ENCODE measurements at places on chromosomes 12 and 14. TPM values are rescaled to one million over a fixed set of nuclear protein-coding genes. Genes with fewer than 3 reads are reported as not detected.

GRCh38 chr12:49086116-49086515 lies 8.5 kb downstream of the DHH start:
- peaks cover 33% of the 10 kb centered on the region for H3K4me1 ChIP-seq
- peaks cover 28% of the 10 kb centered on the region for H3K27me3 ChIP-seq
- H3K27ac ChIP-seq = peak overlapping the region; percentile 44
- DNase-seq = no peak

- no peaks in the 10 kb centered on the region for H3K27me3 ChIP-seq
- no peaks in the 10 kb centered on the region for H3K4me1 ChIP-seq
- H3K27ac ChIP-seq = no peak overlapping the region
- H3K36me3 ChIP-seq = peaks cover 67% of the 10 kb centered on the region
- no peak overlapping the region for H3K4me3 ChIP-seq
- no peak for DNase-seq
Measured at GRCh38 chr12:109982210-109982609, 14.0 kb downstream of the GIT2 start.

- no peak overlapping the region for H3K4me3 ChIP-seq
- no peaks in the 10 kb centered on the region for H3K4me1 ChIP-seq
- no peak for DNase-seq
- no peaks in the 10 kb centered on the region for H3K36me3 ChIP-seq
Measured at GRCh38 chr12:69345742-69346141, 2.4 kb upstream of the LYZ start.

- no peak overlapping the region for H3K27ac ChIP-seq
- DNase-seq = no peak
- no peaks in the 10 kb centered on the region for H3K27me3 ChIP-seq
- peaks cover 4% of the 10 kb centered on the region for H3K4me1 ChIP-seq
- no peaks in the 10 kb centered on the region for H3K36me3 ChIP-seq
- no peak overlapping the region for H3K4me3 ChIP-seq
Measured at GRCh38 chr14:72855913-72856312, 38.0 kb downstream of the DPF3 start.

GRCh38 chr14:79734656-79735055 lies 476.6 kb downstream of the DIO2 start:
- H3K27me3 ChIP-seq = no peaks in the 10 kb centered on the region
- peaks cover 2% of the 10 kb centered on the region for H3K4me1 ChIP-seq
- no peak for DNase-seq
- no peak overlapping the region for H3K27ac ChIP-seq

DNA sequence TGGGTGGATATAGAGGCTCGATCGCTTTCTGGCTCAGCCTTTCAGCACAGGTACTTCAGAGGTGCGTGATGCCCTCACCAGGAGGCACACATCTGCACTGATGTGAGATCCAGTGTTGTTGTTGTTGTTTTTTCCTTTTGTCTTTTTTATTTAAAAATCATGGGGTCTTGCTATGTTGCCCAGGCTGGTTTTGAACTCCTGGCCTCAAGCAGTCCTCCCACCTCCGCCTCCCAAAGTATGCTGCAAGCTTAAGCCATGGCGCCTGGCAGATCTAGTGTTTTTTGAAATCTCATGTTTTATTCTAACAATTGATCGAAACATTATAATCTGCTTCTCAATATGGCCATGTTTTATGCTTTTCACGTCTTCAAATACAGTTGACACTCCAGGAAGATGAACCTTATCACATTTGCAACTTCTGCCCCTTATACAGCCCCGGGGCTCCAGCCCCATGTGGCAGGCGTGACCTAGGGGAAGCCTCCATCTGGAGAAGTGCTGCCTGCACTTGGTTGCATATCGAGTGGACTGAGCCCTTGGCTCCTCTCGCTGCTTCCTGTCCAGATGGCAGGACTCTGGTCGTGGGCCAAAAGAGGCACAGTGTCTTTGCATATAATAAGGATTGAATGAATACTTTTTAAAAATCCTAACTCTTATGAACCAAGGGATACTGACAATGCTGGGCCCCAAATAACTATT lies 71.7 kb downstream of the TRAF3 start:
- no peaks in the 10 kb centered on the region for H3K36me3 ChIP-seq
- peak; percentile 15 for DNase-seq
- no peak overlapping the region for H3K4me3 ChIP-seq

GRCh38 chr12:112233242-112233641 lies 107.9 kb downstream of the TRAFD1 start:
- no peak for DNase-seq
- no peaks in the 10 kb centered on the region for H3K27me3 ChIP-seq
- H3K36me3 ChIP-seq = peaks cover 51% of the 10 kb centered on the region
- H3K4me1 ChIP-seq = no peaks in the 10 kb centered on the region
- H3K27ac ChIP-seq = no peak overlapping the region

DNA sequence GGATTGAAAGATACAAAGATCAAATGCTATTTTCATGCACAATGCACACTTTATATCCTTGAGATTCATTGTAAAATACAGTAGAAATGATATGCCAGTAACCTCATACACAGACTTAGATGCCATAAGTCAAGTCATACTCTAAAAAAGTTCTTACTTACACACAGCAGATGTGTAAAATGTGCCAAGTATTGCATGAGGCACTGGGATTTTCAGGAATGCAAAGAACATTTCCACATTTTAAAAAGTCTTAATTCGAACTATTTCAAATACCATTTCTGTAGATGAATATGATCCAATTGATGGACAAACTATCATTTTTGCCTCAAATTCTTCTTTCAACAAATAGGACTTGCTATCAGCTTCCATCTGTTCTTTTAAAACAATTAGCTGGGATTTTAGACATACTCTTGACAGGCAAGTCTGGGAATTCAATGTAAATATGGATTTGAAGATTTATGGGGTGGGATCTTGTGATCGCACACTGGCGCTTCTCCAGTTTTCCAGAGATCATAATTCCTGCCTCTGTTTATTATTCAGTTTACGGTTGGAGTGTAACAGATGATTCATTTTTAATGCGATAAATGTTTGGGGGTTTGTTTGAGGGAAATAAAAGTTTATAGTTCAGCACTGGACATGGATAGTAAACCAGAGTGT lies 183.8 kb downstream of the PAX9 start:
- H3K4me3 ChIP-seq = no peak overlapping the region
- H3K27me3 ChIP-seq = no peaks in the 10 kb centered on the region
- DNase-seq = no peak

DNA sequence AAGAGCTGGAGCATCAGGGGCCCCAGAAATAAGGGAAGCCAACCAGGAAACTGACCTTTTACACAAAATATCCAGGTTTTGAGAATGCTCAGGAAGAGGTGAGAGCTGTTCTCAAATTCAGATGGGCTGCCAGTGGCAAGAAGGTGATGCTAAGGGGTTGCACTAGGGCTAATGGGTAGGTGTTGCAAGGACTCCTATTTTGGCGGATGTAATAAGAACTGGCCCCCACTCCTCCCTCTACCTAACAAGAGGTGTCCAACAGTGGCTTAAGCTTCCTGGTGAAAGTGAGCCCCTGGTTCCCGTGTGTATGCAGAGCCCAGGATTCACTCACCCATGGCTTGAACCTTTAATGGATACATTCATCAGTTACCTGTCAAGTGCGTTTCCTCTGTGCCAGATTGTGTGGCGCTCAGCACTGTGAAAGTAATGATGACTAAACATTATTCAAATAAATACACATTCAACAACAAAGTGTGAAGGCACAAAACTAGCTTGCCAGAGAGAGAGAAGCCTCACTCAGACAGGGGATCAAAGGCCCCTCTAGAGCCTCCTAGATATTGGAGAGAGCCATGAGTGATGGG lies 705 bp upstream of the CHGA start:
- H3K27ac ChIP-seq = no peak overlapping the region
- no peak for DNase-seq
- peaks cover 4% of the 10 kb centered on the region for H3K27me3 ChIP-seq
- no peaks in the 10 kb centered on the region for H3K36me3 ChIP-seq
- peak overlapping the region; percentile 32 for H3K4me3 ChIP-seq
- peaks cover 26% of the 10 kb centered on the region for H3K4me1 ChIP-seq

- no peak overlapping the region for H3K4me3 ChIP-seq
- peaks cover 7% of the 10 kb centered on the region for H3K36me3 ChIP-seq
- no peak overlapping the region for H3K27ac ChIP-seq
- H3K27me3 ChIP-seq = no peaks in the 10 kb centered on the region
- DNase-seq = no peak
Measured at GRCh38 chr12:100610666-100611430, 37.4 kb downstream of the GAS2L3 start.

DNA sequence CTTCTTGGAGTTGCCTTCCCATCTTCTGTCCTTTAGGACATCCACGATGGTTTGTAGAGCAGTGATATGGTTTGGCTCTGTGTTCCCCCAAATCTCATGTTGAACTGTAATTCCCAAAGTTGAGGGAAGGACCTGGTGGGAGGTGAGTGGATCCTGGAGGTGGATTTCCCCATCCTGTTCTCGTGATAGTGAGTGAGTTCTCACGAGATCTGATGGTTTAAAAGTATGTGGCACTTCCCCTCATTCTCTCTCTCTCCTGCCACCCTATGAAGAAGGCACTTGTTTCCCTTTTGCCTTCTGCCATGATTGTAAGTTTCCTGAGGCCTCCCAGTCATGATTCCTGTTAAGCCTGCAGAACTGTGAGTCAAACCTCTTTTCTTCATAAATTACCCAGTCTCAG lies 99.2 kb downstream of the BRMS1L start:
- DNase-seq = no peak
- no peaks in the 10 kb centered on the region for H3K36me3 ChIP-seq
- no peak overlapping the region for H3K27ac ChIP-seq

GRCh38 chr14:89401761-89402160 lies 15.3 kb downstream of the FOXN3 start:
- H3K27ac ChIP-seq = no peak overlapping the region
- no peak for DNase-seq
- no peak overlapping the region for H3K4me3 ChIP-seq
- no peaks in the 10 kb centered on the region for H3K36me3 ChIP-seq
- H3K4me1 ChIP-seq = peaks cover 16% of the 10 kb centered on the region

DNA sequence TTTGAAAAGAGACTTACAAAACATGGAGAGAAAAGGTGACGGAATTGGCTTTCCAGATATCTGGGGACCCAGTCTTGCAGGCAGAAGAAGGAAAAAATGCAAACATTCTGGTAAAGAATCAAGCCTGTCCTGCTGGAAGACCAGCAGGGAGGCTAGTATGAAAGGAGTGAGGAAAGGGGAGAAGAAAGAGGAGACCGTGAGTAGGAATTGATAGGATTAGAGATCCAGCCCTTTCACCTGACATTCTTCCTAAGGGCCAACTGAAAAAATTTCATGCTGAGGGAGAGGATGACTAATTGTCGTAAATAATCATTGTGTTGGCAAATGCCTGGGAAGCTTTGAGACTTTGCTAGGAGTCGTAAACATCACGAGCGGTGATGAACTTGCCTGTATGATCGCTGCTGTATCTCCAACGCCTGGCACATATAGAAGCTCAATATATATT lies 12.1 kb downstream of the BHLHE41 start:
- no peak for DNase-seq
- no peak overlapping the region for H3K27ac ChIP-seq
- peaks cover 15% of the 10 kb centered on the region for H3K4me1 ChIP-seq
- H3K27me3 ChIP-seq = no peaks in the 10 kb centered on the region
- H3K4me3 ChIP-seq = no peak overlapping the region

GRCh38 chr12:18492372-18493025 lies 231.2 kb downstream of the PIK3C2G start:
- H3K27me3 ChIP-seq = no peaks in the 10 kb centered on the region
- no peak overlapping the region for H3K27ac ChIP-seq
- no peaks in the 10 kb centered on the region for H3K4me1 ChIP-seq
- H3K36me3 ChIP-seq = no peaks in the 10 kb centered on the region

- no peak for DNase-seq
- no peaks in the 10 kb centered on the region for H3K27me3 ChIP-seq
- H3K36me3 ChIP-seq = no peaks in the 10 kb centered on the region
Measured at GRCh38 chr12:12724421-12725085, 7.4 kb downstream of the CDKN1B start.

DNA sequence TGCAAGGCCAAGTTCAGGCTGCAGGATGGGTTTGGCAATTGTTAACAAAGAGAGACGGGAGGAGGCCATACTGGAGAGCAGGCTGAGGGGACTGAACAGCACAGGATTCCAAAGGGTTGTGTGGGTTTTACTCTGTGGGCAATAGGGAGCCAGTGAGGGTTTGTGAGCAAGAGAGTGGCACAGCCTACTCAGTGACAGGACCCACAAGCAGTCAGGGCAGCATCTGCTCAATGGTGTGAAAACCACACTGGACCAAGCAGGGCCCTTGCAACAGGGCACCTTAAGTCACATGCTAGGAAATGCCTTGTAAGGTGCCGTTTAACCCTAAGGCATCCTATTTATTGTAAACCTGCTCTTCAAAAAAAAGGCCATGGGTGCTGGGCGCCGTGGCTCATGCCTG lies 22.0 kb downstream of the SYNE3 start:
- no peak for DNase-seq
- peaks cover 73% of the 10 kb centered on the region for H3K4me1 ChIP-seq
- no peak overlapping the region for H3K4me3 ChIP-seq
- H3K36me3 ChIP-seq = no peaks in the 10 kb centered on the region
- H3K27me3 ChIP-seq = no peaks in the 10 kb centered on the region

- no peak overlapping the region for H3K27ac ChIP-seq
- no peaks in the 10 kb centered on the region for H3K36me3 ChIP-seq
- no peak for DNase-seq
- no peaks in the 10 kb centered on the region for H3K27me3 ChIP-seq
- no peak overlapping the region for H3K4me3 ChIP-seq
Measured at GRCh38 chr12:105476616-105477015, 146.1 kb downstream of the C12orf75 start.

DNA sequence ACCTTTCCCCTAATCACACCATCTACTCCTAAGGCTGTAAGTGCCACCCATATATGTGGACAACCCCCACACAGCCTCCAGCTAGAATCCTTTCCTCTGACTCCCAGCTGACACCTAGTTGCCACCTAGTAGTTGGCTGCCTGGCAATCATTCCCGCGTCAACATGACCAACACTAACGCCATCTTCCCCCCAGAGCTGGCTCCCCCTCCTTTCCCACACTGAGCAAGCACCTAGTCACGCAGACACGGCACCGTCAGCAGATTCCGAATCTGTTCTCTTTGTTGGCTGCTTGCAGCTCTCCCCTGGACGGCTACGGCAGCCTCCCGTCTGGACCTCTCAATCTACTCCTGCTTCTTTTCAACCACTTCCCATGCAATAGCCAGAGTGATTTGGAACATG lies 27.7 kb downstream of the UBR7 start:
- H3K36me3 ChIP-seq = peaks cover 4% of the 10 kb centered on the region
- no peak for DNase-seq
- H3K4me3 ChIP-seq = no peak overlapping the region

Gene RPGRIP1
- total RNA-seq = 0.33 TPM

Gene VAMP1
- total RNA-seq = 38.3 TPM

Gene LRP1-AS
- total RNA-seq = not detected

Gene RERGL
- total RNA-seq = 3.0 TPM

Gene C12orf60
- total RNA-seq = 3.7 TPM

Gene PRH2
- total RNA-seq = 0.88 TPM

Gene WNT1
- total RNA-seq = not detected

Gene JAG2
- total RNA-seq = 18.0 TPM
